Activated naive CD4-positive, alpha-beta T cell treated with anti-CD3 and anti-CD28 coated beads, Interleukin-2, amount 10 ng/mL, durations not matched to agents 5 hours and 36 hours (primary cell): ENCODE measurements at places on chromosomes 3 and 15. TPM values are rescaled to one million over a fixed set of nuclear protein-coding genes. Genes with fewer than 3 reads are reported as not detected.

The SEC62 gene
- 69.8 TPM for total RNA-seq

The CAV3 gene
- total RNA-seq: not detected

The UTS2B gene
- total RNA-seq: not detected

The TBC1D23 gene
- 31.2 TPM for total RNA-seq

The CLDN18 gene
- not detected for total RNA-seq

The AMIGO3 gene
- 0.19 TPM for total RNA-seq

The CCR1 gene
- total RNA-seq: 2.0 TPM

The GASK1A gene
- not detected for total RNA-seq

The TMEM212 gene
- total RNA-seq: not detected

The GPR171 gene
- total RNA-seq: 252 TPM

The SMCO1 gene
- total RNA-seq: not detected

The SLC33A1 gene
- total RNA-seq: 26.8 TPM

The SLC30A4 gene
- 3.6 TPM for total RNA-seq

The PIERCE2 gene
- total RNA-seq: 0.35 TPM

The CFAP44 gene
- total RNA-seq: 8.9 TPM

The RCN2 gene
- 32.5 TPM for total RNA-seq

The PTH1R gene
- total RNA-seq: not detected

The STARD9 gene
- 10.4 TPM for total RNA-seq

The CYP1A2 gene
- total RNA-seq: not detected

The FAM43A gene
- total RNA-seq: 2.1 TPM

The OR5K3 gene
- total RNA-seq: not detected

The MESP2 gene
- not detected for total RNA-seq

The ZNF148 gene
- total RNA-seq: 46.6 TPM

The STRIT1 gene
- not detected for total RNA-seq

The PLA2G4D gene
- total RNA-seq: not detected

The GPR62 gene
- not detected for total RNA-seq

The FETUB gene
- not detected for total RNA-seq

The ETFA gene
- total RNA-seq: 84.6 TPM

The CPLX3 gene
- 0.12 TPM for total RNA-seq

The NTRK3 gene
- total RNA-seq: not detected

The TMOD2 gene
- 9.5 TPM for total RNA-seq

The ERC2 gene
- not detected for total RNA-seq

The FOXB1 gene
- 0.75 TPM for total RNA-seq

The ZNF502 gene
- total RNA-seq: 1.3 TPM

The ADAMTS17 gene
- total RNA-seq: 8.9 TPM

The GATA2 gene
- total RNA-seq: not detected

The ZKSCAN7 gene
- total RNA-seq: 1.3 TPM

The ARRDC4 gene
- total RNA-seq: 0.43 TPM

The PTX3 gene
- total RNA-seq: not detected

The PPIP5K1 gene
- total RNA-seq: 29.2 TPM

The ZNF770 gene
- 39.7 TPM for total RNA-seq

The ELP6 gene
- 40.5 TPM for total RNA-seq

The EXD1 gene
- not detected for total RNA-seq

The FBXO22 gene
- 27.3 TPM for total RNA-seq

The GABPB1 gene
- total RNA-seq: 29.8 TPM

The LSG1 gene
- 33.3 TPM for total RNA-seq

The TNFAIP8L3 gene
- total RNA-seq: 0.28 TPM
